MG63 (cell line): ENCODE measurements at places on chromosomes 1 and 21. TPM values are rescaled to one million over a fixed set of nuclear protein-coding genes. Genes with fewer than 3 reads are reported as not detected.
A peak's percentile ranks its signal among the peaks of the same experiment; 100 is the strongest.

DNA sequence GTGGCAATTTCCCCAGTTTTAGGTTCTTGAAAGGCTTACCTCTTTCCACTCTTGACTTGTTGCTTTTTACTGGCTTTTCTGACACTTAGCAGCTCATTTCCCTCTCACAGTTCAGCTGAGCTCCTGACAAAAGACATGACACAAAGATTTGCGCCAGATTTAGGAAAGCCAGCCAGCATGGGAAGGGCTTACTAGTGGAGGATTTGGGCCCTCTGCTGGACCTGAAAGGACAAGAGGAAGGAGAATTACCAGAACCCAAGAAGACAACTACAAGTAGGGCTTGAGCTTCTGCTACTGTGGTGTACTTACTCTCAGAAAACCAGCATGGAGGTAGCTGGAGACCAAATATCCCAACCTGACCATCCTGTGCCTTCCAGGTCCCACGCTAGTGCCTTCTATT lies 784.5 kb downstream of the BRINP3 start:
- no peak for DNase-seq

GRCh38 chr1:205782627-205783432 lies 7.5 kb upstream of the RAB29 start:
- peak; percentile 62 for DNase-seq

DNA sequence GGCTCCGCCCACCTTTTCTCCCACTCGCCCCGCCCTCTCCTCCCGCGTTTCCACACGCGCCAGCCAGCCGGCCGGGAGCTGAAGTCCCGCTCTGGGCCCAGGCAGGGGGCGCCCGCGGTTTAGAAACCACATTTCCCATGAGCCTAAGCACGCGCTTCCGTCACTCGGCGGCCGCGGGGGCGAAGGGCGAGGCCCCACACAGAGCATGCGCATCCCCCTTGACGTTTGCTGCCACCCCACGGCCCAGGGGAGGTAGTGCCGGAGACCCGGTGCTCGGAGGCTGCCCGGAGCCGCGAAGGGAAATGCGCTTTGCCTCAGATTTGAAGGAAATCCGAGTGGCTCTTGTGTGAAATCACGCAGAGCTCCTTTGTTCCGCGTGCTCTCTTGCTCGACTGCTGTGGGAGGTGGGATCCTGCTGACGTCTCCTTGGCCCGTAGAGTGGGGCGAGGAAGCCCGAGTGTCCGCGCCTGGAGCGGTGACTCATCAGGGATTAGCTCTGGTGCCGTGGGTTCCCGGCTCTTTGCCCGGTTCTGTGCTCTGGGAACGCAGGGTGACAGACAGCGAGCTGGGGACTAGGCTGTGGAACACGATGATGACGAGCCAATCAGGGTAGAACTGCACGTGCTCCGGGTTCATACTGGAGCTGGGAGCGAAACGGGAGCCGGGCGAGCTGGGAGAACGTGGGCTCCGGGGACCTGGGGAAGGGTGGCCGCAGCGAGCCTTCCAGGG lies 406 bp upstream of the B3GALNT2 start:
- DNase-seq = peak; percentile 99

- DNase-seq = no peak
Measured at GRCh38 chr1:170676628-170677027, 12.7 kb downstream of the PRRX1 start.

The IRF2BP2 gene
- 52.8 and 67.4 TPM in 2 replicates for total RNA-seq

The S100A9 gene
- total RNA-seq = not detected in 2 replicates

The NR0B2 gene
- not detected in 2 replicates for total RNA-seq

The MIXL1 gene
- total RNA-seq = not detected in 2 replicates

The TMEM51 gene
- 2.8 and 4.9 TPM in 2 replicates for total RNA-seq

The CACNA1E gene
- not detected in 2 replicates for total RNA-seq
